Activated CD4-positive, alpha-beta memory T cell treated with anti-CD3 and anti-CD28 coated beads, Interleukin-2, amount 10 ng/mL, durations not matched to agents 7 days and 5 days (primary cell): ENCODE measurements at places on chromosomes 11 and 22.

GRCh38 chr11:35923452-35923851, 20.4 kb upstream of the LDLRAD3 start:
- no peaks in the 10 kb centered on the region for H3K36me3 ChIP-seq
- no peak overlapping the region for H3K27ac ChIP-seq
- no peaks in the 10 kb centered on the region for H3K27me3 ChIP-seq
- DNase-seq: no peak
- H3K4me1 ChIP-seq: no peaks in the 10 kb centered on the region

DNA sequence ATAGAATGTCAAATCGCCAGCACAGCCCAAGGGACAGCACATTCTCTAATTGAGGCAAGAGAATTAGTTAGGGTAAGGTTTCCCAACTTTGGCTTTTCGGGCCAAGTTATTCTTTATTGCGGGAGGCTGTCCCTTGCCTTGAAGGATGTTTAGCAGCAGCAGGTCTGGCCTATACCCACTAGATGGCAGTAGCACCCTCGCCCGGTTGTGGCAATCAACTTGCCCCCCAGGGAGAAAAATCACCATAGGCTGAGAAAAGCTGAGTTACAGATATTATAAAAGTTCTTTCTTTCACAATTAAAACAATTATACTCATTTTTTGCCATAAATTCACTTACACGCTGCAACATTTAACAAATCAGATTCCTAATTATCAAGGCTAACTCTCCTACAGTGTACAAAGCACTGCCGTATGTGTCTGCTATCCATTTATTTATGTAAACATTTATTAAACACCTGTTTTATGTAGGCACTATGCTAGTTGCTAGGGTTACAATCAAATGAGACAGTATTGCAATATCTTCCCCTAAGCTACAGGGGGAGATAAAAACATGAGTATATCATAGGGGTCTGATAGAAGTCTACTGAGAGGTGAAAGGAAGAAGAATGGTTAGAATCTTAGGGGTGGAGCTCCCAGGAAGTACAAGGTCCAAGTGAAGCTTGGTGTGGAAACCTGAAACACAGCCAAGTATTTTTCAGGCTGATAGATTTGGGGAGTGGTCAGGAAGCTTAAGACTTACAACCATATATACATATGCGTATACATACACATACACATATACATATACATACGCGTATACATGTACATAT, 452.3 kb downstream of the RAB38 start:
- H3K4me1 ChIP-seq: no peaks in the 10 kb centered on the region
- no peak overlapping the region for H3K4me3 ChIP-seq
- no peaks in the 10 kb centered on the region for H3K27me3 ChIP-seq
- peak; percentile 18 for DNase-seq
- H3K27ac ChIP-seq: no peak overlapping the region

DNA sequence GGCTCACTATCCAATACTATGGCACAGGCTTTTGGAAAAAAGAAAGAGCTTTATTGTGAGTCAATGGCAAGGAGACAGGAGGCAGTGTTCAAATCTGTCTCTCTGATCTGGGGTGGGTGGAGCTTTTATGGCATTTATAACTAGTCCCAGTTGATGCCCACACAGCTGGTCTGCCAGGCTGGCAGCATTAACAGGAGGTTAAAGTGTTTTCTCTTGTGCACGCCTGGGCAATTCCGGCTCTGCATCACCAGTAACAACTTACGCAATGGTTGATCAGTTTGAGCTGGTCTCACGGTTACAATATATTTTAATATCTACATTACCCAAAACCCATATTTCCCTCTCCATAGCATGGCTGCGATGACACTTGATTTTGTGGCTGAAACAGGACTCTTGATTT, 15.1 kb upstream of the SMIM38 start:
- no peak overlapping the region for H3K4me3 ChIP-seq
- H3K27me3 ChIP-seq: peaks cover 8% of the 10 kb centered on the region
- peaks cover 3% of the 10 kb centered on the region for H3K36me3 ChIP-seq

DNA sequence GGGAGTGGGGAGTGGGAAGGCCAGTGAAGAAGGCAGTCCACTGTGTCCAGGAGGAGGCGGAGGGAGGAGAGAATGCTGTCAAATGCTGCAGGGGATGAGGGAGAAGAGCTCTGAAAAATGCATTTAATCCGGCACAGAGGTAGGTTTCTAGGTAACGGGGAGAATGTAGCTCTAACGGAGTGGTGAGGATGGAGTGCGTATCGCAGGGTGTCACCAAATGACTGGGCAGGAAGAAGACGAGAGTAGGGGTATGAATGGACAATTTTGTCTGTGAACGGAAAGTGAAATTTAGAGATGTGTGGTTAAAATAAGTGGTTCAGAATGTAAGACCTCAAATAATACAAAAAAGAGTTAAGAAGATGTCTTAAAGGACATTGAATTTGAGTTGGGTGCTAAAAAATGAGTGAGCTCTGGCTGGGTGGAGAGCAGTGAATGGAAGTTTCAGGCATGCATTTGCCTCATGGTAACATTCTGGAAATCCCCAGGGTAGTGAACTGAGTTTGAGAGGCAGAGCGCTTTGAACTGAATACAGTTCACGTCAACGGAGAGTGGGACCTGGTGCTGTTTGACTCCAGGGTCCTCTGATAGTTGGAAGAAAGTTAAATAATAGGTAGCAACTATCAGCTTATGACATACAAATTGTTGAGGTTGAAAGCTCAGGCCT, 81.3 kb upstream of the CADM1 start:
- H3K4me3 ChIP-seq: no peak overlapping the region
- no peaks in the 10 kb centered on the region for H3K36me3 ChIP-seq
- H3K27me3 ChIP-seq: no peaks in the 10 kb centered on the region
- no peaks in the 10 kb centered on the region for H3K4me1 ChIP-seq
- H3K27ac ChIP-seq: no peak overlapping the region
- DNase-seq: peak; percentile 17

DNA sequence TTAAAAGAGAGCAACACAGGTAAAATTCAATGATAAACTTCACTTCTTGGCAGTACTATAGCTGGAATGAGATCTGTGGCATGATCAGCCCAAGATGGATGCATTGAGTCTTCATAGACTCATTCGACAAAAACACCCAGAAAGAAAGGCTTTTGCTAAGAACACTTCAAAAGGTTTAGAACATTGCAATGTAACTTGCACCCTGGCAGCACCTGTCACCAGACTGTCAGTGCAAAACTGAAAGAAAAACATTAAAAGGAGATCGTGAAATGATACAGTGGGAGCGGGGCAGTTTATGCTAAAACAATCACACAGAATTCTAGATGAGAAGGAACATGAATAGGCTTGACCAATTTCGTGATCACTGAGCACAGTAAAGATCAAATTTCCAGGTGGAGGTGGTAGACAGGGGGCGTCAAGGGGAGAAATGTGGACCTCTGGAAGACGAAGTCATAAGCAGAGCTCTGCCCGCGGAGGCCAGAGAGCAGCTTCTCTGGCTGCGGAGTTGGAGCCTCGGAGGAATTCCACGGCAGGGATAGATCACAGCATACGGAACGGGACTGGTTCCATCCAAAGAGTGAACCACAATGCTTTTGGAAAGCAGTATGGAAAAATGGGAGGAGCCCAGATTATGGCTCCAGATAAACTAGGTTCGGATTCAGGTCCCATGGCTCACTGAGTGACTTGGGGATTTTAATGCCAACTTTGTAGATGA, 11.9 kb downstream of the VSIG10L2 start:
- peak overlapping the region; percentile 22 for H3K4me3 ChIP-seq
- no peak overlapping the region for H3K27ac ChIP-seq
- H3K27me3 ChIP-seq: no peaks in the 10 kb centered on the region
- DNase-seq: no peak

- H3K4me3 ChIP-seq: no peak overlapping the region
- no peaks in the 10 kb centered on the region for H3K27me3 ChIP-seq
- no peak for DNase-seq
- peaks cover 2% of the 10 kb centered on the region for H3K4me1 ChIP-seq
- H3K36me3 ChIP-seq: no peaks in the 10 kb centered on the region
Observed at GRCh38 chr22:40703174-40703573, 23.9 kb downstream of the MCHR1 start.
